ENCODE measurements at places on chromosomes 12 and 14.

DNA sequence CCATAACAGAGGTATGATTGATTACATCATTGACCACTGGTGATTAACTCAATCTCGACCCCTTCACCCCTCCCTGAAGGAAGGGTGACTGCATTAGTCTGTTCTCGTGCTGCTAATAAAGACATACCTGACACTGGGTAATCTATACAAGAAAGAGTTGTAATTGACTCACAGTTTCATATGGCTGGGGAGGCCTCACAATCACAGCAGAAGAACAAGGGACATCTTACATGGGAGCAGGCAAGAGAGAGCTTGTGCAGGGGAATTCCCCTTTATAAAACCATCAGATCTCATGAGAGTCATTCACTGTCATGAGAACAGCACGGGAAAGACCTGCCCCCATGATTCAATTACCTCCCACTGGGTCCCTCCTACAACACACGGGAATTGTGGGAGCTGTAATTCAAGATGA is 55.9 kb upstream of the TMCC3 start:
- no peak for DNase-seq

DNA sequence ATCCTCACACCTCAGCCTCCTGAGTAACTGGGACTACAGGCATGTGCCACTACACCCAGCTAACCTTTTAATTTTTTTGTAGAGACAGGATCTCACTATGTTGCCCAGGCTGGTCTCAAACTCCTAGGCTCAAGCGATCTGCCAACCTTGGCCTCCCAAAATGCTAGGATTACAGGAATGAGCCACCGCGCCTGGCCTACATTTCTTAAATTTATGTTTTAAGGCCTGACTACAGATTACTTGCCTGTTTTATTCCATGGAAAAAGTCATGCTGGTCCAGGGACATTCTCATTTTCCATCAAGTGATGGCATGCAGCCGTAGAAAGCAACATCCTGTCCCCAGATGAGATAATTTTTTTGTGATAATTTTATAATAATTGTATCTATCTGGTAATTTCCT is 6.1 kb downstream of the CD9 start:
- DNase-seq, result no peak

GRCh38 chr12:9796971-9797370 is 30.3 kb upstream of the KLRF1 start:
- DNase-seq, result no peak

DNA sequence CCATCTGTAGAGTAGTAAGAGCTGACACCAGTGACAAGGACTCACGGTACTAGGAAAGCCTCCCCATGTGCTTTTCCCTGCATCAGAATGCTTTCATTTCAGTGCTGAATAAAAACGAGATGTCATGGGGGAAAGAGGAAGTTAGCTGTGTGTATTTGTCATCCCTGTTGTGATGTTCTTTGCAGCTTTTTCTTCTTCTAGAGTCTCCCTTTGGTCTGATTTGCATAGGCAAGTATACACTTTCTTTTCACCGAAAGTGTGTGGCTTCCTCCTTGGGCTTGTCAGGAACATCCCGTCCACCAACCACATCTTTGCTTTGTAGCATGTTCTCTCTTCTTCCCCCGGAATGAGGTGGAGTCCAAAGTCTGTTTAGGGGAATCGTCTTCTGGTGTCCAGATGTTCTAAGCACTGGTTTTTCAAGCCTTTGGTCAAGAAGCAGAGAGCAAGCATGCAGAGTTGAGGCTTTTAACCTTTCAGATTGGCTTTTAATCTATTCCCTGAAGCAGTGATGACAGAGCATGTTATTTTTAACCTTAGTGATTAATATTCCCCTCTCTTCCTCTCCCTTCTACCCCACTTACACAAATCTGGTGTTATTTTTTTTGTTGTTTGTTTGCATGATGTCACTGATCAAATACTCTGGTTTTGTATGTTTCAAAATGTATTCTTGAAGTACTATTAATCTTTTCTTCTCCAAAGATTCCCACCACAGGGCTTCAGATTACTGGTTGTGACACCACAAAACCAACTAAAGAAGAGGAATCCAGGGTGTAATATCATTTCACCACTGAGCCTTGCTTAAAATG is 163.4 kb downstream of the SAMD4A start:
- DNase-seq, result no peak

DNA sequence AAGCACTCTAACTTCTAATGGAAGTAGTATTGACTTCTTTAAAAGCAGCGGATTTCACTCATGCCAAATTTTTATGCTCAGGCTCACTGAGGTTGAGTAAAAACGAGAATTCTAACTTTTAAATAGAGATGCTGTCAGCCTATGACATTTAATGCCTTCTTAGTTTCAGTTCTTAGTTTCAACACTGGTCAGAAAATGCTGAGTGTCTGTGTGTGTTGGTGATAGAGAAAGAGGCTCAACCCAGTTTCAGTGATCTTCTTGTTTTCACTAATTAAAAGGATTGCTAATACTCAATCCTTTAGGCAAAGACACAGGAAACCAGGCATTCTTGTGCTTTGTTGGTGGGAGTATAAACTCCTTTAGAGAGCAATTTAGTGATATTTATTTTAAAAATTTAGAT is 31.0 kb downstream of the PEBP1 start:
- no peak for DNase-seq

- no peak for DNase-seq
Measured at GRCh38 chr14:72452774-72453173, 441.1 kb downstream of the DPF3 start.

DNA sequence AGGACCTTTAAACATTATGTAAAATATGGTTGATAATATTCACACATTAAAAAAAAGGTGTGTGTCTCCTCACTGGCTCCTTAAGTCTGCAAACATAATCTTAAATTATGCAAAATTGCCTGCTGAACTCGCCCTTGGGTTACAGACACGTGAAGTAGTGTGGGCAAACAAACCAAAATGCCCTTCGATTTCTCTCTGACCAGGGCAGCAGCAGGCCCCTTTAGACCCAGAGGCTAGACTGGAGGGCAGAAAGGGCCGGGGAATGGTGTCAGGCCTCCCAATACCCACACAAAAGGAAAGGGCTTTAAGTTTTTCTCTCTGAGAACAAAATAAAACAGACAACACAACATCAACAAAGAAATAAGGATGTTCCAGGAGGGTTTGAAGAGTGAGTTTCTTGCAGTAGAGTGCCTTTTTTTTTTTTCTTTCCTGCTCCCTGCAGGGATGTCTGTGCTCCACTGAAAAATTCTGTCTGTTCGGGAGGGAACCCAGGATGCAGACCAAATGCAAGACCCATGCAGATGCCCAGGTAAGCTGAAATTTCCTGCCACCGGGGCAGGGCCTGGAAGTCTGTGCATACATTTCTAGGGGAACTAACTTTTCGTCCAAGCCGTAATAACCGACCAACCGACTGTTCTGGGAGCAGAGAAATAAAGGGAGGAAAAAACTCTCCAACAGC is 1.7 kb downstream of the TBX3 start:
- DNase-seq, result no peak

DNA sequence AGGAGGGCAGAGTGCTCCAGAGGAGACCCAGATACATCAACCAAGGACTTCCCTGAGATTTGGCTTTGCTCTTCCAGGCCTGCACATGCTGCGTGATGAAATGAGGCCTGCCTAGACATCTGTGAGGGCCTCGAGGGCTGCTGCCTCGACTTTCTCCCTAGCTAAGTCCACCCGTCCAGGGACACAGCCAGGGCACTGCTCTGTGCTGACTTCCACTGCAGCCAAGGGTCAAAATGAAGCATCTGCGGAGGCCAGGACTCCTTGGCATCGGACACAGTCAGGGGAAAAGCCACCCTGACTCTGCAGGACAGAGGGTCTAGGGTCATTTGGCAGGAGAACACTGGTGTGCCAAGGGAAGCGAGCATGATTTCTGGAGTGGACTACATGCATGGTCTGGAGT is 10.7 kb downstream of the SLC25A47 start:
- no peak for DNase-seq

DNA sequence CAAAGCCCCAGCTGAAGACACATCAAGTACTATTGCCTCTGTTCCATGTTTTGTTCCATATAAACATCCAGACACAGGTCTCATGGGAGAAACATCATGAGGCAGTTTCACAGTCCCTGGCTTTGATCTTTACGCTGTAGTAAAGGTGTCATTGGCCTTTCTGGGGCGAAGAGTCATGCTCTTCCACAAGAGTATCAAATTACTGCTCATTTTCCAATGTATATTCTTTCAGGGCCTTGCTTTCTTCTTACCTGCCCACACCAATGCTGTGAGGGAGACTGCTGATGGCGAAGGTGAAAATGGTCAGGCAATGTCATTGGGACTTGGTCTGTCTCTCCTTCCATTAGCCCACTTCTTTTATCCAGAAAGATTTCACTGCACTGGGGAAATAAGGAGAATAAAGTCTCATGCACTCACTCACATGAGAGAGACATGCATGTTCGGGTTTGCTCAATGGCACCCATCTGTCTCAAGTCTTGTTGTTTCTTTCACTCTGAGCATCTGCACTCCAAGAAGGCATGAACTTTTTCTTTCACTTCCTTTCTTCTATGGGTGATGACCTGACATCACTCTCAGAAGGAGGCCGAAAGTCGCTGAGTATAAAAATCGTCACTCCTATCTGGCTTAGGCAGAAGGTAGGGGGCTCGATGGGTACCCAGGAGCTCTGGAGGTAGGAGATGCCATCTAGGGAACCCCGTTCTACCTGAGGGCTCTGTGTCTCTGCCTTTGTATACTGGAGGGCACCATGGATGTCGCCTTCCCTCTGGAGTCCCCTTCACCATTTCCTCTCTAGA is 1.3 kb upstream of the JDP2 start:
- DNase-seq, result no peak

DNA sequence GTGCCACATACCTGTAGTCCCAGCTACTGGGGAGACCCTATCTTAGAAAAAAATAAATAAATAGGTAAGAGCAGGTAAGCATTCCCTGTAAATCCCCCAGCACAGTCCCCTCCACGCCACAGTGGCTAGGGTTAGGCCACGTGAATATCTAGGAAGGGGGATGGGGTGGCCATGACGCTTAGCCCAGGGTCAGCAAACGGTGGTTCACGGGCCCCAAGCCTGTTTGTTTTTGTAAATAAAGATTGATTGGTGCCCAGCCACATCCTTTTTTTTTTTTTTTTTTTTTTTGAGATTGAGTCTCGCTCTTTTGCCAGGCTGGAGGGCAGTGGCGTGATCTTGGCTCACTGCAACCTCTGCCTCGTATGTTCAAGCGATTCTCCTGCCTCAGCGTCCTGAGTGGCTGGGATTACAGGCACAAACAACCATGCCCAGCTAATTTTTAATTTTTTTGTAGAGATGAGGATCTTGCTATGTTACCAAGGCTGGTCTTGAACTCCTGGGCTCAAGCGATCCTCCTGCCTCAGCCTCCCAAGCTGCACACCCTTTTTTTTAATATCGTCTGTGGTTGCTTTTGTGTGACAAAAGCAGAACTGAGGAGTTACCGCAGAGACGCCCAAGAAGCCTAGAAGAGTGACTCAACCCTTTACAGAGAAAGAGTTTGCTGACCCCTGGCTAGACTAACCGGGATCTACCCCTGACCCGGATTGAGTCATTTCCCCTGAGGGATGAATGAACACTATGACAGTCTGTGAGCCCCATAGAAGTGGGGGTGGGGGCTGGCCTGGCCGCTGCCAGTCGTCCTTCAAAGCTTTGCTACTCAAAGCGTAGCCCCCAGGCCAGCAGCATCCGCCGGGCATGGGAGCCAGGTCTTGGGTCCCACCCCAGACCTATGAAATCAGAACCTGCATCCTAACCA is 113.7 kb upstream of the NCOR2 start:
- DNase-seq, result no peak
